ENCODE measurements at places on chromosomes 16 and 17.
A peak's percentile ranks its signal among the peaks of the same experiment; 100 is the strongest.

DNA sequence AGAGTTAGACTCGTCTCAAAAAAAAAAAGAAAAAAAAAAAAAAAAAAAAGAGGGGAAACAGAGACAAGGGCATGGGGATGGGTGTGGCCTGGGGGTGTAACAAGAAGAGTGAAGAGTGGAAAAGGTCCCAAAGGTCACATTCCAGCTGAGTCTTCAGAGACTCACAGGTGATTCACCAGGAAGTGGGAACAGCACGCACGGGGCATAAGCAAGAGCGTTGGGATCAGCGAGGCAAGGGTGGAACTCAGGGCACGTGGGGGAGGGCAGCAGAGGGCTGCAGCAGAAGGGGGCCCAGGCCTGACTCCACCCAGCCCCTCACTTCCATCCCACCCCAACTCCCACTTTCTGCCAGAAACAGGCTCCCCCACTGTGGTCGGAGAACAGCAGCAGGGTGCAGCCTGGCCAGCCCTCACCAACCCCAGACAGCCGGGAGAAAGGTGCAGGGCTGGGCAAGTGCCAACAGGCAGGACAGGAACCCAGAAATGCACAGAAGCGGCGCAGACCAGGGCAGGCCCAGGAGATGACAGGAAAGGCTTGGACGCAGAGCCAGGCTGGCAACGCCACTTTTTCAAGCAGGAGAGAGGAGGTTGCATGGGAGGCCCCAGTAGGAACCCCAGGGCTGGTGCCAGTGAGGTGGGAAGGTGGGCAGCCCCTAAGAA is 3.3 kb downstream of the MEAK7 start:
- H3K4me3 ChIP-seq, result no peak overlapping the region
- DNase-seq, result no peak
- H3K27me3 ChIP-seq, result no peaks in the 10 kb centered on the region
- peaks cover 31% of the 10 kb centered on the region for H3K4me1 ChIP-seq
- peaks cover 25% of the 10 kb centered on the region for H3K36me3 ChIP-seq

DNA sequence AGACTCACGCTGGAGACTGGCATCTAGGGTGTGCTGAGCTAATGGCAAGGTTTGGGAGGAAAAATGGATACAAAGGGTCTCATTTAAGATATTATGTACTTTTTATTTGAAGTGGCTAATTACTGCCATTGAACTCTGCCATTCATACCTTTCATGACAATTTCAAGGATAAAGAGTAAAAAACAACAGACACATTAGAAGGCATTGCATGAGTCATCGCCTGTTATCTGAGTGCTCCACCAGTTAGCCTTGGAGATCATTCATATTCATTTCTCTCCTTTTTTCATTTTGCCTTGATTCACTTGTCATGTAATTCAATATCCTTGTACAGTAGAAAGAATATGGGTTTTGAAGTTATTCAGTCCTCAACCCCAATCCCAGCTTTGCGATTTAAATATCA is 109.5 kb downstream of the CDH8 start:
- H3K4me1 ChIP-seq, result no peaks in the 10 kb centered on the region
- DNase-seq, result no peak
- H3K27ac ChIP-seq, result no peak overlapping the region
- no peaks in the 10 kb centered on the region for H3K27me3 ChIP-seq
- H3K36me3 ChIP-seq, result no peaks in the 10 kb centered on the region

DNA sequence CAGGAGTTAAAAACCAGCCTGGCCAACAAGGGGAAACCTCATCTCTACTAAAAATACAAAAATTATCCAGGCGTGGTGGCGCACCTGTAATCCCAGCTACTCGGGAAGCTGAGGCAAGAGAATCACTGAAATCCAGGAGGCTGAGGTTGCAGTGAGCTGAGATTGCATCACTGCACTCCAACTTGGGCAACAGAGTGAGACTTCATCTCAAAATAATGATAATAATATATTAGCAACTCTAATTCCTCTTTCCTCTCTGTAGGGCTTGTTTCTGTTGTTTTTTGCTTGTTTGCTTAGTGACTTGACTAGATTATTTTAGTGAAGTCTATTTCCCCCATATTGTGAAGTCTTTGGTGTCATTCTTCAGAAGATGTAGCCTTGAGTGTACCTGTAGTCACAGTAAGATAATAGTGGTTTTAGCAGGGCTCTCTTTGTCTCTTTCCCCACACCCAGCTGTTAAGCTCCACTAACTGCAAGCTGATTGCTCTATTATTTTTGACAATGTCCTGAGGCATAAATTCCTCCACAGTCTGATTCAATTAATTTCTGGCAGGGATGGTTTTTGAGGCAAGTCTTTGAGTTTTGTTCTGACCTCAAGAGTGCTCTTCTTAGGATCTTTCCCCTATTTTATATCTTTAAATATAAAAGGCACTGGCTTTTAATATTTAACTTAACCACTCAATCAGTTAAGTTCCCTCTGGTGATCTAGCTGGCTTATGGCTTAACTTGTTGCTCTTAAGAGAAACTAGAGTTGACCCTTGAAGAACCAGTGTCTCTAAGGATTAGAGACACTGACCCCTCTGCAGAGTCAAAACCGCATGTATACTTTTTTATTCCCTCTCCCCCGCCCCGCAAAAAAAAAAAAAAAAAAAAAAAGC is 18.6 kb upstream of the TNFSF12 start:
- H3K27me3 ChIP-seq, result peaks cover 5% of the 10 kb centered on the region
- peaks cover 3% of the 10 kb centered on the region for H3K36me3 ChIP-seq
- no peak overlapping the region for H3K27ac ChIP-seq
- no peaks in the 10 kb centered on the region for H3K4me1 ChIP-seq

DNA sequence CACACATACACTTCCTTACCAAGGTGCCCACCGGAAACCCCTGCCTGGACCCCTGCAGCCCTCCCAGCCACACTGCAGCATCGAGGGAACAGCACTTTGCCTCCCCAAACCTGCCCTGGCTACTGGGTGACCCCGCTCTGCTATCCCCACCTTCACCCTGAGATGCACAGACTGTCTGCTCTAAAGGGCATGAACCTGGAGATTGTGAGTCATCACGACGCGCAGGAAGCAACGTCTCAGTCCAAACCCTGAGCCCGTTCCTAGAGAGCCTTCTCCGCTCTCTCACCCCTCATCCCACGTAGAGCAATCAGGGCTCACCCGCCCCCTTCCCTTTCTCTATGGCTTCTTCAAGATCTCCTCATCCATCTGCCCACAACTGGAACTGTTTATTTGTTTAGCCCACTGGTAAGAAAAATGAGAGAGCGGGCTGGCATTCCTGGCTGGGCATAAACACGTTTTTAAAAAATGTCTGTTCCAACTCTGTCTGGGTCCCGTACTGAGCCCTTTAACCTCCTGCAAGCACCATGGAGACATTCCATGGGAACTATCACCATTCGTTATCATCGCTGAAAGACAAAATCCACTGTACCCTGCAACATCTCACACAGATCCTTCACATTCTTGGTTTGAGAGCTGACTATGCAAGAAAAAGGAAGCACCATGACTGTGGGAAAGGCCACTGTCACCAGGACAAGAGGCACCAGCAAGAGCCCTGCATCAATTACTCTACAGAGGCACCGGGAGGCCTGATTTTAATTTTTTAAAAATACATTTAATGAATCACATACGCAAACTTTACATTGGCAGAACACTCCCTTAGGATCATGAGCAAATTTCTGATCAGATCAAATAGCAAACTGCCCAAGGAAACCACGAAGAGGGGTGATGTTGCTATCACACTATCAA is 28.2 kb downstream of the ZFHX3 start:
- DNase-seq, result no peak
- H3K4me3 ChIP-seq, result no peak overlapping the region
- no peak overlapping the region for H3K27ac ChIP-seq
- H3K36me3 ChIP-seq, result no peaks in the 10 kb centered on the region
- no peaks in the 10 kb centered on the region for H3K4me1 ChIP-seq
- H3K27me3 ChIP-seq, result no peaks in the 10 kb centered on the region

- H3K27me3 ChIP-seq, result peaks cover 8% of the 10 kb centered on the region
- H3K36me3 ChIP-seq, result no peaks in the 10 kb centered on the region
- no peak overlapping the region for H3K4me3 ChIP-seq
- no peak for DNase-seq
- no peak overlapping the region for H3K27ac ChIP-seq
- H3K4me1 ChIP-seq, result no peaks in the 10 kb centered on the region
Measured at GRCh38 chr17:15914400-15915170, 30.3 kb upstream of the ADORA2B start.

GRCh38 chr17:4040784-4041183 is 76.5 kb upstream of the ATP2A3 start:
- no peaks in the 10 kb centered on the region for H3K27me3 ChIP-seq
- H3K27ac ChIP-seq, result no peak overlapping the region
- H3K4me1 ChIP-seq, result peaks cover 26% of the 10 kb centered on the region
- peaks cover 58% of the 10 kb centered on the region for H3K36me3 ChIP-seq
- no peak overlapping the region for H3K4me3 ChIP-seq

- no peaks in the 10 kb centered on the region for H3K36me3 ChIP-seq
- H3K4me1 ChIP-seq, result no peaks in the 10 kb centered on the region
Measured at GRCh38 chr17:32116937-32117336, 25.4 kb upstream of the RHOT1 start.

GRCh38 chr16:87002717-87003413 is 314.3 kb downstream of the C16orf95 start:
- H3K27ac ChIP-seq, result no peak overlapping the region
- H3K27me3 ChIP-seq, result no peaks in the 10 kb centered on the region
- H3K36me3 ChIP-seq, result no peaks in the 10 kb centered on the region
- no peak for DNase-seq

DNA sequence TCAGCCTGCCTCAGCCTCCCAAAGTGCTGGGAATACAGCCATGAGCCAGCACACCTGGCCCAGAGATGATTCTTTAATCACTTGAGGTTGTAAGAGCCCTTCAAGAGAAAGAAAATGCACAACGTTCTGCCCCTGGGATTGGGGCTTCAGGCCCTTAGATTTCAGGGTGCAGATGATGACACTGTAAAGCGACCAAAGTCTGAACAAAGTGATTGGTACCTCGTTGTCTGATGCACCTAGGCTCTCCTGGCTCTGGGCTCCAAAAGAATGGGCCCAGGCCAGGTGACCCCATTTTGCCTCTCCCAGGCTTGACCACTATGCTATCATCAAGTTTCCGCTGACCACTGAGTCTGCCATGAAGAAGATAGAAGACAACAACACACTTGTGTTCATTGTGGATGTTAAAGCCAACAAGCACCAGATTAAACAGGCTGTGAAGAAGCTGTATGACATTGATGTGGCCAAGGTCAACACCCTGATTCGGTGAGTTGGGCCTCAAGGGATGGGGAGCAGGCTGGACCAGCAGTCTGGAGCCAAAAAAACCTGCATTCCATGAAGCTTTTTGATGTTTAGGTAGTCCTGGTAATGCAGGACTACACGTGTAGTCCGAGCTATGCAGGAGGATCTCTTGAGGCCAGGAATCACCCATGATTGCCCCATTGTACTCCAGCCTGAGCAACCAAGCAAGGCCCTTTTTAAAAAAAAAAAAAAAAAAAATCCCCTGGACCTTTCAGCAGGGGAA is 2.8 kb downstream of the RPL23A start:
- peak overlapping the region; percentile 97 for H3K4me3 ChIP-seq
- peak overlapping the region; percentile 97 for H3K27ac ChIP-seq
- DNase-seq, result no peak
- peaks cover 59% of the 10 kb centered on the region for H3K36me3 ChIP-seq
- H3K4me1 ChIP-seq, result peaks cover 74% of the 10 kb centered on the region

DNA sequence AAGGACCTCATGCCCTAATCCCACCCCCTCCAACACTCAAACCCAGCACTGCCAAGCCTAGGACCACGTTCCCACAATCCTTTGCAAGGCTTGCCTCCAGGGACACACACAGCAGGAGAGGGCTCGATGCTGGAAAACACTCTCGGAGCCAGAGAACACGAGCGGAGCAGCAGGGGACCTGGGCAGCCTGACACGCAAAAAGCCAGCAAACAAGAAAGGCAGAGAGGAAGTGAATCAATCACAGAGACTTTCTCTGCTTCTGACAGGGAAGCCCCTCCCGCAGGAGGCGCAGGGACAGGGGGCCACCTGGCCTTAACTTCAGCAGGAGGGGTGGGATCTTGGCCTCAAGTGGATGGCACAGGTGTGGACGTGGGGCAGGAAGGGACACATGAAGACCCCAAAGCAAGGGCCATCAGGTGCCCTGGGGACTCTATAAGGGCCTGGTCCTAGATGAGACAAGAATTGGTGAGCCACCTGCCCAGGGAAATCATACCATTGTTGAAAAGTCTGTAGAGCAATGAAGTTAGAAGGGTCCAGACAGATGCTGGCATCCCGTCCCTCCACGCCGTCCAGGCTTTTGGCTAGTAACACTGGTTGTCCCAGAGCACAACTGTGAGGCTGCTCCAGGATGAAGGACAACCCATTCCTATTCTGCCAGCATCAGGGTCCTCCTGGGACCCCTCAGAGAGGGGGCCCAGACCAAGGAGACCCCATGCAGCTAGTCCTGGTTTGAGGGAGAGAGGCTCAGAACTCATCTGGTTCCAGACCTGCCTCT is 2.2 kb downstream of the SDK2 start:
- no peaks in the 10 kb centered on the region for H3K36me3 ChIP-seq
- peaks cover 8% of the 10 kb centered on the region for H3K4me1 ChIP-seq
- no peak overlapping the region for H3K4me3 ChIP-seq
- no peak for DNase-seq

- no peak for DNase-seq
- H3K27me3 ChIP-seq, result peaks cover 44% of the 10 kb centered on the region
- no peaks in the 10 kb centered on the region for H3K36me3 ChIP-seq
- H3K4me1 ChIP-seq, result peaks cover 15% of the 10 kb centered on the region
- H3K4me3 ChIP-seq, result no peak overlapping the region
- H3K27ac ChIP-seq, result no peak overlapping the region
Measured at GRCh38 chr17:57941384-57942370, 13.5 kb downstream of the CUEDC1 start.

GRCh38 chr17:1455291-1455796 is 688 bp downstream of the CRK start:
- H3K36me3 ChIP-seq, result peaks cover 29% of the 10 kb centered on the region
- peak overlapping the region; percentile 87 for H3K27ac ChIP-seq
- H3K4me3 ChIP-seq, result peak overlapping the region; percentile 88
- peaks cover 50% of the 10 kb centered on the region for H3K4me1 ChIP-seq
- H3K27me3 ChIP-seq, result peaks cover 11% of the 10 kb centered on the region

DNA sequence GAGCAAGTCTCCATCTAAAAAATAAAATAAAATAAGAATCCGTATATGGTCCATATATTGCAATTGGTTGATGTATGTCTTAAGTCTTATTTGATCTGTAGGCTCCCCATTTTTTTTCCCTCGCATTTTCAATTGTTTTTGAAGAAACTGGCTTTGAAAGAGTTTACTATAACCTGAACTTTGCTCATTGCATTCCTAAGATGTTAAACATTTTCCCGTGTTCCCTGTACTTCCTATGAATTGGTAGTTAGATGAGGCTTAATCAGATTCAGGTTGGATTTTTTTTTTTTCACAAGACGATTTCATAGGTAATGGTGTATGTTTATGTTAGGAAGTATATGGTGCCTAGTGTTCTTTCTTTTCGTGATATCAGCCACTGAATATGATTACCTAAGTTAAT is 3.3 kb downstream of the LRRC36 start:
- no peaks in the 10 kb centered on the region for H3K36me3 ChIP-seq
- no peak overlapping the region for H3K27ac ChIP-seq
- DNase-seq, result no peak
- no peak overlapping the region for H3K4me3 ChIP-seq
- peaks cover 7% of the 10 kb centered on the region for H3K4me1 ChIP-seq
- H3K27me3 ChIP-seq, result peaks cover 34% of the 10 kb centered on the region

- DNase-seq, result no peak
- H3K27ac ChIP-seq, result no peak overlapping the region
- H3K4me3 ChIP-seq, result no peak overlapping the region
- H3K27me3 ChIP-seq, result peaks cover 6% of the 10 kb centered on the region
- no peaks in the 10 kb centered on the region for H3K36me3 ChIP-seq
- no peaks in the 10 kb centered on the region for H3K4me1 ChIP-seq
Measured at GRCh38 chr17:27403480-27404005, 52.7 kb upstream of the KSR1 start.
